ENCODE measurements at places on chromosomes 3 and 15.
A peak's percentile ranks its signal among the peaks of the same experiment; 100 is the strongest.

DNA sequence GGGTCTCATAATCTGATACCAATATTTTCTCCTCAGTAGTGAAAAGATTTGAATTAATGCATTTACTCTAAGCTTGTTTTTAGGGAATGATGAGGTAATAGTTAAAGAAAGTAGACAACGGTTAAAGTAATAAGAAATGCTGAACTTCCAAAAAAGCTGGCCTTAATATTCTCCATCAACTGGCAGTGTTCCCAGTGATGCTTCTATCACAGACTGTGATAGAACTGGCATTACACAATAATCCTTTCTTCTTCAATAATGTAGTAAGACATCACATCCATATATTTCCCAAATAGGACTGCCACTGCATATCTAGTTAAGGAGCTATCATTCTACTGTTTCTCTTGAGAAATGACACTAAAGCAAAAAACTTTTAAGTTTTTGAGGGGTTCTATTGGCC lies 188.7 kb downstream of the IL5RA start:
- DNase-seq, result no peak

DNA sequence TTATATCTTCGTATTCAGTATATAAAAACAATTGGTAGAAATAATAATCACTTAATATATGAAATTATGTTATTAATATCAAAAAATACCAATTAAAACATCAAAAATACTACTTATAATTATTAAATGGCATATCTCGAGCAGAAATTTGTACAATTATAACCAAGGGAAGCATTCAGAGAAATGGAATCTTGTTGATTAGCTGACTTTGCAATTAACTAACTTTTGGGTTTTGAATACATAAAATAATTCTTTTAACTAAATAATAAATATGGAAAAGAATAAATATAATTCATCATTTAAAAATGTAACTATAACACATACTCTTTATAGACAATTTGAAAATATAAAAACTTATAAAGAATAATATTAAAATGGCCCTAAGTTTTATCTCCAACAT lies 160.2 kb upstream of the LRRN1 start:
- no peak for DNase-seq

DNA sequence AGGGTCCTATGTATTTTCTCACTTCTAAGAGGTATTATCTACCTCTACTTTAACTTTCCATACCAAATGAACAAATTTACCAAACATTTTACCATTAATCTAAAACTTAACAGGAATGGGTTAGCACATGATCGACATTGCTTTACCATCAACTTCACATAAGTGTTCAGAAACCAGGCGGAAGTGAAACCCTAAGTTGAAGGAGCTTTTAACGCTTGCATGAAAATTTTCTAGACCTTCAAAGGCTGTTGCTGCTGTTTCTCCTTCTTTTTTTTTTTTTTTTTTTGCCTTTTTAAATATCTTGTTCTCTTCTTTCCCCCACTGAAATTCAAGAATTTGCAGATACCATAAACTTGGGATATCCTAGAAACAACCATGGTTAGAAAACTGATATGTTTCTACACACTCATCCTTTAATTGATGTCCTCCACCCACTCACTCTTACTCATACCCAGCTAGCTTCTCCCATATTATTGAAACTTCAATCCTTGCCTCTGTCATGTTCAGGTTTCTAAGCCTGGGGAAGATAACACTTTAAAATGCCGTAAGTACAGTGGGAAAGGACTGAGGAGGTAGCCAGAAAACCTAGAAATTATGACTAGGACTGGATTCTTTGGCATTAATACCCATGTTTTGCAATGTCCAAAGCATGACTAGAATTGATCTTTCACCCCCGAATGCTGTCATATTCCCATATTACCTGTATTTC lies 24.7 kb downstream of the MYO5A start:
- no peak for DNase-seq

DNA sequence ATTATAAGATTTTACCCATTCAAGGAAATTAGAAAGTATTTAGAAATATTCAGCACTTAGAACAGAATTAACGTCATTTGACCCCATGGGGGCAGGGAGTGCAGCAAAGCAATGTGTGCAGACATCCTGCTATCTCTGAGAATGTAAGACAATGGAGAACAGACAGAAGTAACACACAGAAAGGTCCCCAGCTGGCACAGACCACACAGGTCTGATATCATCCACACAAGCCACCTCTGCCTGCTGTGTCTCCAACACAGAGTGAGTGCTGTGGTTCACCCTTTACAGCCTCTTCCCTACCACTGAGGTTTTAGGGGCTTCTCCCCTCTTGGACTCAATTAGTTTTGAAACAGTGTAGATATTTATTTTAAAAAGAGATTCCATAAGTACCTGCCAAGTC lies 16.1 kb downstream of the TXNRD3 start:
- no peak for DNase-seq

DNA sequence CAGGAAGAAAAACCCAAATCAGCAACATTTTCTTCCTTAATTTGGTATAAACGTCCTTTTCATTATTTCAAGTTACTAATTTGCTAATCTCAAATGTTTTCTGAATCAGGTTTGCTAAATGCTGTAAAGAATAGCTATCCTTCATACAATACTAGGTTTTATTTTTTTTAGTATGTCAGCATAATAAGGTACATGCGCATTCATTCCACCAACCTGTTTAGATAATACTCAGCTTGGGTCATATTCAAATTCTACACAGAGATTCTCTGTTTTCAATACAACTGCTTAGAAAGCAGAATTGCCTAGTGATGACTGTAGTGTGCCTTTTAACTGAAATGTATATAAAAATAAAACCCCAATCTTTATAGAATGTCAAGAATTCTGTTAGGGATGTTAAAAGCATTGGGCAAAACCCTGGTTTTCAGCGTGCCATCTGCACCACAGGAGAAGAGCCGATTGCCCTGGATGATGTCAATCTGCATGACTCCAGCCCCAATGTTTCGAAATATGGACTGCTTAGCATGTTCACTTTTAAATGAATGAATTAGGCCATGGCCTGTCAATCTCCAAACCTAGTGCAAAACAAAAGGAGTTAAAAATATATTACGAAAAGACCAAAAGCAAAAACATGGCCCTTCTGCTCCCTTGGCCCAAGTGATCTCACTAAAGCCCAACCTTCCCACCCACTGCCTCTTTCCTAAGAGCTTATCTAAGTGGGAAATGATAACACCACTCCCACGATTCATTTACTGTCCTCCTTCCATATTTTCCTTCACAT lies 107.4 kb downstream of the GLDN start:
- no peak for DNase-seq

DNA sequence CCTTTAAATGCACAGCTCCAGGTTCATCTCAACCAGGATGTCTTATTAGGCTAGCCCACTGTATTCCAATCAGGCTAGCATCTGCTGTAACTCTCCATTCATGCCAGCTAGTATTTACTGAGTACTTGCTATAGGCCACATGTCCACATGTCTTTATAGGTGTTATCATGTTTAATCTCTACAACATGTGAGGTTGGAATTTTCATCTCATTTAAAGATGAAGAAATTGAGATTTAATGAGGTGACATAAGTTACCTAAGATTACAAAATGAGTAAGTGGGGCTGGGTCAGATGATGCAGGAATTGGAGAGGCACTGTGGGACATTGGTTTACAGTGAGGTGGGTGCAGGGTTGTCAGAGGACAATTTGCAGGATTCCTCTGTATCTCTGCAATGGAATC lies 2.9 kb downstream of the IFT122 start:
- no peak for DNase-seq

GRCh38 chr3:112804021-112804420 lies 42.6 kb downstream of the CD200R1L start:
- DNase-seq, result no peak

DNA sequence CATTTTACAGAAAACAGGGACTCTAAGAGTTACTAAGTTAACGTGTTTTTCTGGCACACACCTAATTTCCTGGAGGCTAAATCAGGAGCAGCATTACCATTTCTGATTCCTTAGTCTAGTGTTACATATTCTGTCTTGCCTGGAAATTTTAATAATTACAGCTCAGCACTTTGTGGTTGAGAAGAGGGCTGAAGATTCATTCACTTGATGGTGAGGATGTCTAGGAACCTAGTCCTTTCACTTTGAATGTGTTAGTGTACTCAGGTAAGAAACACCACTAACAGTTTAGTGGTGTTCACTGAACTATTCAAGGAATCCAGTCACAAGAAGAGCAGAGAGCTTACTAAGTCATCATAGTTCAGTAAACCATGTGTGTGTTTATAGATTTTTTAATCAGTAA lies 102.8 kb downstream of the STT3B start:
- DNase-seq, result no peak

DNA sequence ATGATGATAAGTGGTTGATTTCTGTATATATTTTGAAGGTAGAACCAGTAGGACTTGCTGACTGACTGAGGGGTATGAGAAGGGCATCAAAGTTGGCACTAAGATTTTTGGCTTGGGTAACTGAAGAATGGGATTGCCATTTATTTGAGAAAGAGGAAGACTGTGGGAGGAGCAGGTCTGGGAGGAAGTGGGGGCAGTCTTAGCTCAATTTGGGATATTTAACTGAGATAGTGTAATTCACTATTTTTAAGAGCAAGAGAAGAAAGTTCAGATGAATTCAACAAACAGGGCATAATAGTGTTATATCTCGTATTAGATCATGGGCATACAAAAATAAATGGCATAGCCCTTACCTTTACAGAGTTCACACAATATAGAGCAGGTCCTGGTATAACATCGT lies 1.7 kb downstream of the BUB1B start:
- DNase-seq, result no peak

DNA sequence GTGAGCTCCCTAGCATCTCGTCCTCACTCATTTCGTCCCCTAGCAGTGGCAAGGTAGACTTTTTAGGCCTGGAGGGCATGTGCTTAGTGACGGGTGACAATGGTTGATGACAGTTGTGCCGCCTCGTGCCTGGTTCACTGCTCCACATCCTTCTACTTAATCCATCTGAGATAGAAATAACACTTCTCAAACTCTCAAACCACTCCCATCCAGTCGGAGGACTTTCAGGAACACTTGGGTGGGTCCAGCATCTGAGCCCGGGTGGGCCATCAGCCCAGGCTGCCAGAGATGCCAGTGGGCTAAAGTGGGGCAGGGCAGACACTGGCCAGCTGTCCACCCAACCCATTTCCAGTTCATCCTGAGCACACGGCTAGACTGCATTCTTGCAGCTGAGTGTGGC lies 79.7 kb upstream of the SMAD3 start:
- DNase-seq, result no peak

GRCh38 chr15:85810075-85810474 lies 15.3 kb upstream of the KLHL25 start:
- DNase-seq, result no peak

DNA sequence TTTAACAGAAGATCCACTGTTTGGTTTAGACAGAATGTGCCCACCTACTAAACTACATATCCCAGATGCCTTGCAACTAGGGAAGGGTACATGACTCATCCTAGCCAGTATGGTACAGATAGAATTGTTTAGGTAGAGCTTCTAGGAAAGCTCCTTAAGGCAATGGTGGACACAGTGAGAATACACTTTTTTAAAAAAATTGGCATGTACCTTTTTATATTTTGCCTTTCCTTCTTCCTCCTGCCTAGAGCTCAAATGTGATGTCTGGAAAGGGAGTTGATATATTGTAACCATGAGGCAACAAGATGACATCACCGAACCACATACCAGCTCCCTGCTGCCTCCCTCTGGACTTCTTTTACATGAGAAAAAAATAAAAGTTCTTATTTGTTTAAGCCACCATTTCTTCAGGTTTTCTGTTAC lies 14.4 kb upstream of the C3orf80 start:
- no peak for DNase-seq

- DNase-seq, result no peak
Measured at GRCh38 chr3:113629584-113630421, 66.6 kb downstream of the USF3 start.

DNA sequence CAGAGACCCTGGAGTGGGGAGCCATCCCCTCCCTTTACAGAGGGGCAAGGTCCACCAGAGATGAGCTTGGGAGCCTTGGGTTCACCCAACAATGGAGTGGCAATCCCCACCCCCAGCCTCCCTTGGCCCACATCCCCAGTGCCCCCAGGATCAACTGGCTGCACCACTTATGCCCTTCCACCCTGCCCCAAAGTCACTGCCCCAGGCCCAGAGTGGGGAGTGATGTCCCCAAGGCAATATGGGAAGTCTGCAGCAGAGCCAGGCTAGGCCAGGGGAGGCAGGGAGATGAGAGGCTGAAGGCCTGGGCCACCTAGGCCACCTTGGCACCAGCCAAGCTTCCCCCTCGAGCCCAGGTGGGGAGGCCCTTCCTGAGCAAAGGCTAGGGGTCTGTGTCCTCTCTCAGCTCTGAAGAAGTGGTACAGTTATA lies 145.5 kb downstream of the SMAD6 start:
- no peak for DNase-seq

DNA sequence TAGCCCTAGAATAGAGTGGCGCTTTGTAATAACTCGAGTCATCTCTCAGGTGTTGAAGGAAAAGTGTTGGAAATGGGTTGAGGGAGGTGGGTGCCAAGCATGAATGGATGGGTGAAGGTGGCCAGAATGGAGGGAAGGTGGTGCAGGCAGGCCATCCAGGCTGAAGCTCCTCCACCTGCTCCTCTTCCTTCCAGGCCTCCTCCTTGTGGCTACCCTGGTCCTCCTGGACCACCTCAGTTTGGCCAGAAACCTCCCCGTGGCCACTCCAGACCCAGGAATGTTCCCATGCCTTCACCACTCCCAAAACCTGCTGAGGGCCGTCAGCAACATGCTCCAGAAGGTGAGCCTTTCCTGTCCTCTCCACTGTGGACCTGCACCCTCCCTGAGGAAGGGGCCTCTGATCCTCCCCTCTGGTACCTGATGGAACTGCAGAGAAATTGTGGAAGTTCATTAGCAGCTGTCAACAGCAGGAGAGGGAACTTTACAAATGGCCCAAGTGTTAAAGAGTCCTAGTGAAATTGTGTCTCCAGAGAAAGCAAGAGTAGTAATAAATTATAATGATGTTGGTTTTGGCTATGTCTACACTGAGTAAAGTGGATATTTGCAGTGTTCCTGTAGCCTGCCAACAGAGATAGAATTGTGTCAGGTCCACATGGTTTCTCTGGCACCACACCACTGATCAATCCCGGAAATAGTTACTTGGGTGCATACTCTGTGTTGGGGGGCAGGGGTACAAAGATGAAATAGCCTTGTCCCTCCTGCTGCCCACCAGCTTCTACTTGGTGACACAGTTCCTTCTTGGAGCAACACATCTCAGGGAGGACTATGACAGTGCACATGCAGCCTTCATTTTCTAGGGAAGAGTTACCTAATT lies 1.6 kb downstream of the IL12A start:
- DNase-seq, result no peak

DNA sequence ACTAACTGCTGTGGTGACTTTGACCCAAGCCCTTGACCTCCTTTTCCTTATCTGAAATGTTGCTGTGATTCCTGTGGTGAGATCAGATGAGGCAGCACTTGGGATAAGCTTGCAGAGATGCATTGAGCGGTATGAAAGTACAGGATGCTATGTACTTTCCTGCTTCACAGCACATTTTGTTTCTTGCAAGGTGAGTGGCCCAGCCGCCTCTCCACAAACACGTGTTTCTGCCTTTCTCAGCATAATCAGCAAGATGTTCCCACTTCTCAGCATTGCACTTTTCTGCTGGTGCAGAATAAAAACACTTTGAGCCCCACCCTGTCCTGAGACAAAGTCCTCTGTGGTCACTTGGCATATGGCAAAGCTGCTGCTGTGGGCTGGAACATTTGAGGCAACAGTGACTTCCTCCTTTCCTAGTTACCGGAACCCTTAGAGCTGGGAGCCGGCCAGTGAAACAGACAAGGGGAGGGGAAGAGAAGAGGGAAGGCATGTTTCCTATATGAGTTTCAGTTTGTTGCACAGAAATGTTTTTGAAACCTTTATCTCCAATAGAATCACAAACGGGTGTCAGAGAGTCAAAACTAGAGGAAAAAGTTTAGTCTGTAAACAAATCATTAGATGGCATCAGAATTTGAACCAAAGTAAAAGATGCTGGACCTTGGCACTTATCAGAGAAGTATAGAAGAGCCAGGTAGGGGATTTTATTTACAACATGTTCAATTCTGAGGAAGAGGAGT lies 5.0 kb downstream of the NUDT16 start:
- peak; percentile 24 for DNase-seq
